ENCODE measurements at places on chromosomes 1 and 21. TPM values are rescaled to one million over a fixed set of nuclear protein-coding genes. Genes with fewer than 3 reads are reported as not detected.

Gene RGS13
- 1.4 TPM for total RNA-seq

Gene VHLL
- not detected for total RNA-seq

Gene SPATA45
- not detected for total RNA-seq

Gene MYOM3
- total RNA-seq = 1.8 TPM

Gene OR14K1
- not detected for total RNA-seq

Gene KCNE1
- total RNA-seq = 2.2 TPM

Gene PTPRC
- total RNA-seq = 25.4 TPM

Gene SPRR2G
- total RNA-seq = not detected

Gene PDE9A
- 6.4 TPM for total RNA-seq

Gene HPDL
- total RNA-seq = not detected

Gene PGLYRP4
- total RNA-seq = not detected

Gene RUNX3
- total RNA-seq = not detected

Gene SF3B4
- total RNA-seq = 19.3 TPM

Gene GPR3
- total RNA-seq = 0.18 TPM

Gene HPCA
- total RNA-seq = not detected
